ENCODE measurements at places on chromosomes 16 and 17. TPM values are rescaled to one million over a fixed set of nuclear protein-coding genes. Genes with fewer than 3 reads are reported as not detected.

- DNase-seq, result no peak
Measured at GRCh38 chr16:81349608-81350305, 35.0 kb downstream of the GAN start.

DNA sequence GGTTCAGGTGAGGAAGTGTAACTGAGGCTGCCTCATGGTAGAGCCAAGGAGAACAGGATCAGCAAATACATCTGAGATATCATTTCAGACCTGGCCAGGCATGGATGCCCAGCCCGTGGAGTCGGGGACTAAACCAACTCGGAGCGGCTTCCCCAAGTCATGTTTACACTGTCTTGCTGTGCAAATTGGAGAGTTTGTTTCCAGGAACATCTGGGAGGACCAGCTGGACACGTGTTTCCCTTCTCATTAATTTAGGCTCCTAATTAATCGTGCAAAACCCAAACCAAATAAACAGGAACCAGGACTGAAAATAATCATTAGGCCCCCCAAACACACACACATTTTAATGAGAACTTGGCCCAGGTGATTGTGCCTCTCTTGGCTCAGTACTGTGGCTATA lies 70.9 kb upstream of the SALL1 start:
- DNase-seq, result no peak

- DNase-seq, result peak; percentile 93
Measured at GRCh38 chr17:41548844-41549595, 20.9 kb upstream of the KRT19 start.

DNA sequence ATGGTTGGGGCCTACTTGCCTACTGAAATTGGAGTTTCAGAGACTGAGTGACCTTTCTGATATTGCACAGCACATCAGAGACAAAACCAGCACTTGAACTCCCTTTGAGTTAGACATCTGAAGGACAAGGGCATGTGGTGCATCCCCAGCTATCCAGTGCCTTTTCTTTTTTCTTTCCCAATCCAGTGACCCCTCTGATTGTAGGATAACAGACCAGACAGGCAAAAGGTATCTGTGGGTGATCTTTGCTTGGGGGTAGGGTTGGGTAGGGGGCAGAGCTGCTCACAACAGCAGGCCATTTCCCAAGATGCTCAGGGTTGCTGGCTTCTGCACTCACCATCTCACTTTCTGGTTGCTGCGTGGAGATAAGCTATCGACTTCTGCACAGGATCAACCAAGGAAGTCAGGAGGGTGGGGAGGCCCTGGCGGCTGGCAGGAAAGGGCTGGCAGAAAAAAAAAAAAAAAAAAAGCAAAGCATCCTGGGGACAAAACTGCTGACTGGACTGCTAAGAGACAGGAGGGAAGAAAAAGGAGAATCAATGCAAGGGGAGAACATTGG lies 42.2 kb downstream of the HOXB1 start:
- no peak for DNase-seq

DNA sequence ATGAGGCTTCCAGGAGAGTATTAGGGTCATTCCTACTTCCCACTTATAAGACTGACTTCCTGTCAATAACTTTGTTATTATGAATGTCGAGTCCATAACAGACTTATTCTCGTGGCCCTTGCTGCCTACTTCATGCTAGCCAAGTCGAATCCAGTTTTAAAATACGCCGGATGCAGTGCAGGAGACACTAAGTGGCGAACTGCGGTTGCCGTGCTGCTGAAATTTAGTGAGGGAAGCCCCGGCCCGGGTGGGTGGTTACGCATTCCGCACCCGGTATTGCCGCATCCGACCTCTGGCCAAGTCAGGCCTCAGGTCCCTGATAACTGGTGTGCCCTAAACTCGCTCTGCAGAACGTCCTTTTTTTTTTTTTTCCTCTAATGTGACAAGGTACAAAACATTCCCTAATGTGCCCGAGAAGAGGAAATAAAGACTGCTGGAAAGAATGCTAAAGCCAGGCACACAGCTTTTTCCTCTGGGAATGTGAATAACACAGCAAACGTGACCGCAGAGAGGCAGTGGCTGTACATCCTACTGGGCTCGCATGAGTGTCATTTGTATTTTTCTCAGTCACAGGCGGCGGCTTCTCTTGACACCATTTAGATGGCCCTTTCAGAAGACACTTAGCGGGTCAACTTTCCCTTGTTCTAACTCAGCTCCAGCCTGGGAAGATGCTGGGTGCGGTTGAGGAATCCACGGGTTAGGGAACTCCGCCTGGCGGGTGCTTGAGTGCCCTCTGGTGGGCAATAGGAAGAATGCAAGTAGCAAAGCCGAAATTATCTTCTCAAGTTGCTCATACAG lies 7.1 kb upstream of the AKTIP start:
- DNase-seq, result peak; percentile 66

ZNF267 gene
- 20.8 TPM for total RNA-seq

GOSR1 gene
- total RNA-seq, result 32.5 TPM

SGSH gene
- total RNA-seq, result 2.1 TPM

KRT32 gene
- 0.06 TPM for total RNA-seq

Measured in Daoy (cell line).